ENCODE measurements at places on chromosomes 1 and 21.

DNA sequence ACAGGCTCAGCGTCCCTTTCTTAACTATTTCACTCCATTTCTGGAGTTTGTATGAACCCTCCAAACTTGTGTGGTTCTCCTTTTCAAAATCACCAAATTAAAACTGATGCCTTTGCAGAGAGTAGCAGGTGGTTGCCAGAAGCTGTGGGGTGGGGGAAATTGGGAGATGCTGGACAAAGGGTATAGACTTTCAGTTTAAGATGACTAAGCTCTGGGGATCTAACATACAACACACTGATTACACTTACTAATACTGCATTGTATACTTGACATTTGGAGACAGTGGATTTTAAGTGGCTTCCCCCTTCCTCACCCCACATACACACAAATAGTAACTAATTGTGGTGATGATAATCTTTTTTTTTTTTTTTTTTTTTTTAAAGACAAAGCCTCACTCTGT lies 11.1 kb upstream of the SCYL3 start:
- no peak for DNase-seq

- no peak for DNase-seq
Observed at GRCh38 chr1:6145864-6146410, 34.2 kb downstream of the CHD5 start.

DNA sequence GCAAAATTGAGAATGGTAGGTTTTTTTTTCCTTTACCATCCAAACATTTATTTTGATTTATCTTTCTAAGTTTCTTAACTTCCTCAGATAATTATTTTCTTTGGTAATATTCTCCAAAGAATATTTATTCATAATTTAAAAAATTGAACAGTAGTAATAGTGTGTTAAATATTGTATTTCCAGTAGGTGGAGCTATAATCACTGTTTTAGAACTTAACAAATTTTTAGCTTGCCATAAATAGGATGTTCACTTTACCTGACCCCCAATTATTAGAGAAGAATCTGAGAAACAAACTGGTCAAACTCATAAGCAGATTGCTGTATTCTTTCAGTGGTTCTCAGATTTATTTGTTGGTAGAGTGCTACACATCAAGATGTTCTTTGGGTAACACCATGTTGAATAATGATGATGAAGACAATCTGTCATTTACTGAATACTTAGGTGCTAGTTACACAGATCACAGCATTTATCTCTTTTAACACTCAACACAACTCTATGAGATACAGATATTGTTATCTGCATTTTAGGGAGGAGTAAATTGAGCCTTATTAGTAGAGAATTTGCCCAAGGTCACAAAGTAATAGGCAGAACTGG lies 82.4 kb upstream of the GPR88 start:
- no peak for DNase-seq

DNA sequence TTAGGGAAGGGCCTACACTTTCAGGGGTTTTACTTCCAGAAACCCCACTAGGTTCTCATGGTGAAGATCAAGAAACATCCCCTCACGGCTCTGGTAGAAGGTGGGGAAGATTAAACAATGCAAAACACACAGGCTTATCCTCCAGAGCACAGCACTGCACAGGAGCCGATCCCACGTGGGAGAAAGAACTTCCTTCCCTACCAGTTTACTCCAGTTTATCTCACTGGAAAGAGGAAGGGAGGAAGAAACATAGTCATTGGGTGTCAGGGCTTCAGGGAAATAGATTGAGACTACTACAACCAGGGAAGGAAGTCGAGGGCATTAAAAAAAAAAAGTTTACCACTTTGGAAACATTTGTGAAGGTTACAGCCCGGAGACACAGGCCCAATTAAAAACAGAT lies 164.4 kb downstream of the NTPCR start:
- no peak for DNase-seq

Data from stimulated activated CD4-positive, alpha-beta T cell treated with anti-CD3 and anti-CD28 coated beads, Interleukin-1b, Interleukin-23, amount 100 ng/mL, for 48 hours (primary cell).